ENCODE measurements at places on chromosomes 11 and 22.

DNA sequence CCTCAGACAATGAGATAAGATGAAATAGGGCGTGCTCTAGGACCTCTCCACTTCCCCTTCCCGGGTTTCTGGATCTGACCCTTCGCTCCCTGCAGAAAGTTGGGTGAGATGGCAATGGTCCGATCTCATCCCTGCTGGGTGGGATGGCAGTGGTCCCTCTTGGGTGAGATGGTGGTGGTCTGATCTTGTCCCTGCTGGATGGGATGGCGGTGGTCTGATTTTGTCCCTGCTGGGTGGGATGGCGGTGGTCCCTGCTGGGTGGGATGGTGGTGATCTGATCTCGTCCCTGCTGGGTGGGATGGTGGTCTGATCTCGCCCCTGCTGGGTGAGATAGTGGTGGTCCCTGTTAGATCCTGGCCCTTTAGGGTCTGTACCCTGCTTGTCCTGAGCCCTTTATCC, 21.3 kb downstream of the ST14 start:
- no peak for DNase-seq

DNA sequence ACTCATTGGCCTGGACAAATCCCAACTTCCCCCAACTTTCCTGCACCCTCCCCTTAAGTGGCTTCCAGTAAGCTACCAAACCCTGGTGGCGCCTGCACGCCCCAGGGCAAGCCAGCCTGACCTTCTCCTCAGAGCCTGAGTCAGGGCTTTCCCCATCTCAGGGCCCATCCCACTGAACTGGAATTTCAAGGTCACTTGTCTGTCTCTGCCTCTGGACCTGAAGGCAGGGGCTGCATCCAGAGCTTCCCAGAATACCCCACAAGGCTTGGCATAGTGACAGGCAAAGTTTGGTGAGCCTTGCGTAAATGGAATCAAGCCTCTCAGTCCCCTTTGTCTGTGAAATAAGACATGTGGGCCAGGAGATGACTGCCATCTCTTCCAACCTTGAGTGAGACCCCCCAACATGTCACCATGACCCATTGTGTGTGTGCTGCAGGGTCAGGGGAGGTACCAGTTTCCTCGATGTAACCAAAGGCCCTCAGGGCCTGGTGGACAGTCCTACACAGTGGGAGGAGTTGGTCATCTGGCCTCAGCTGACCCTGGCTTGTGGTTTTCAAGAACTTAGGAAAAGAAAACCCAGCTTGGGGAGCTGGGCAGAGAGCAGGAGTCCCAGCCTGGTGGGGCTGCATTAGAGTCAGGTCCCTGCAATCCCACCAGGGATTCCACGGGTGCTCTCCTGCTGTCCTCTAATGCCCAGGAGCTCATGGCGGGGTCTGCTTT, 8.9 kb downstream of the ALX4 start:
- DNase-seq, result no peak

DNA sequence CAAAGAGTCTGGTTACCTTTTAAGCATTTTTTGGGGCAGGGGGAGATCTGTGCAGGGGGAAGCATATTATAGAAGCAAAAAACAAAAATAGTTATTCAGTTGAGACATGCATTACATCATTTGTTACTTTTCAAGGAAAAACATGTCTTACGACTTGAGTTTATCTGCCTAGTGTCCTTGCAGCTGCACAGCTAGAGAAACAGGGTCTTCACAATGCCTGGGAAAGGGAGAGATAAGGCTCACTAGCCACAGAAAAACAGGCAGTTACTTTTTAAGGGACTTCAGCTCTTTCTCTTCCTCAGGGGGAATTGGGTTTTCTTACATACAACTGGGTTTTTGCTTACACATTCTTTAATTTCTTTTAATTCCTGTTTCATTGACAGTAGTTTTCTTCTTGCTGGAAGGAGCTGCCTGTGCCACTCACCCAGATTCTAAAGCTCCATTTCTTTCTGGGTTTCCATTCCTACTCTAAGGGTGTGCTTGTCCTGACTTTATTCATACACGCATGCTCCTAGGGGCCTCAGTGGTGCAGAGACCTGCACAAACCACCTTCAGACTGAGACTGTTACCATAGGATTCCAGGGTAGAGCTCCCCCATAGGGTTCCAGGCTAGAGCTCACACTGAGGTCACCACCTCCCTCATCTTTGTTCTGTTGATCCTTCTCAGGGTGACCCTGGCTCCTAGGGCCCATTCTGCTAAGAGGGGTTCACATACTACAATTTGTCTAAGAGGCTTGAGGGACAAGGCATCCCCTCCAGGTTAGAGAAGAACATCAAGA, 14.7 kb upstream of the UBQLNL start:
- DNase-seq, result no peak

- peak; percentile 55 for DNase-seq
These were observed 3.7 kb downstream of the CATSPER1 start for GRCh38 chr11:66022401-66023185.

DNA sequence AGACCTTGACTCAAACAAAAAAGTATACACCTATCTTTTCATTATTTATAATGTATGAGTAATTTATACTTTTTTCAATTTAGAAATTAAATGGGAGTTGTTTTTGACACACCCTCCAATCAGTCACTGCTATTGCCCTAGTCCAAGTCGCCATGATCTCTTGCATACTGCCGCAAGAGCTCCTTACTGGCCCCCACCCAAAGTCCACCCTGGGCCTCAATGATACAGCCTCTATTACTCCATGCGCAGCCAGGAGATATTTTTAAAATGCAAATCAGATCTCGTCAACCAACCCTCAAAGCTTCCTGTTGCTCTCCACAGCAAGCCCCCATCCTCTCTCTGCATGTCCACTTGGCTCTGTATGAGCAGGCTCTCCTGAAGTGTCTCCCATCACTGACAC, 12.8 kb upstream of the LMO1 start:
- DNase-seq, result no peak

- DNase-seq, result no peak
These were observed 33.1 kb upstream of the CDON start for GRCh38 chr11:126095745-126096144.

- no peak for DNase-seq
These were observed 15.6 kb downstream of the PLA2G6 start for GRCh38 chr22:38165922-38166593.

DNA sequence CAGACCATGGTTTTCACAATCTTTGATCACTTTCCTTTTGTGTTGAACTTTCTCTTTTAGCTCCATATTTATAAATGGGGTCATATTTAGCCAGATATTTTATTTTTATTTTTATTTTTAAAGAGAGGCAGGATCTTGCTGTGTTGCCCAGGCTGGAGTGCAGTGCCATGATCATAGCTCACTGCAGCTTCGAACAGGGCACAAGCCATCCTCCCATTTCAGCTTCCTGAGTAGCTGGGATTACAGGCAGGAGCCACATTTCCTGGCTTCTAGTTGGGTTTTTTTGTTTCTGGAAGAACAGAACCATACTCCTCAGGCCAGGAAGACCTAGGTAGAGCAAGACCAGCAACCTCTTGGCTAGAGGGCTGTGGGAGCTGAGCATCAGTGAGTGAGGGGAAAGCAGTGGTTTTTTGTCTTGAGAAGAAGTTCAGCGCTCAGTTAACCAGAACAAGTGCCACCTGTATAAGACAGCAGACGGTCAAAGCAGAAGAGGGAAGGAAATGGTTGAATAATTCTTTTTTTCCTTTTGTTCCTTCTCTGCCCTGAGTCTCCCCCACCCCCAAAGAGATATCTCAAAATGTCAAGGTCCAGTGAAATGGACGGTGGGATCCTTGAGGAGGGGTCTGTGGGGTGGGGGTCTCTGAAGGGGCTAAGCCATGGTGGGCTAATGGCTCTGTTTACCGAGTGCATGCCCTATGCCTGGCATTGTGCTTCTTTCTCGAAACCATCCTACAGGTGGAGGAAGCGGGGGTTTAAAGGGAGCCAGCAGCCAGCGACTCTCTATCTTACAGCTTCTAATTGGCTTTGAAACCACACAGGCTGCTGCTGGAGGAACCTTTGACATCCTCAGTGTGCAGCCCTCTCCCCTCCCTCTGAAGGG, 63.0 kb downstream of the PTPRJ start:
- no peak for DNase-seq

- no peak for DNase-seq
These were observed 26.0 kb downstream of the PARVA start for GRCh38 chr11:12403122-12403996.

GRCh38 chr11:131691181-131692041, 321.0 kb downstream of the NTM start:
- DNase-seq, result peak; percentile 29

- DNase-seq, result no peak
These were observed 15.3 kb downstream of the UBE4A start for GRCh38 chr11:118374729-118375128.

- DNase-seq, result no peak
These were observed 14.2 kb downstream of the IGSF9B start for GRCh38 chr11:133942577-133942976.

- DNase-seq, result no peak
These were observed 26.2 kb downstream of the GAB2 start for GRCh38 chr11:78391424-78391823.

DNA sequence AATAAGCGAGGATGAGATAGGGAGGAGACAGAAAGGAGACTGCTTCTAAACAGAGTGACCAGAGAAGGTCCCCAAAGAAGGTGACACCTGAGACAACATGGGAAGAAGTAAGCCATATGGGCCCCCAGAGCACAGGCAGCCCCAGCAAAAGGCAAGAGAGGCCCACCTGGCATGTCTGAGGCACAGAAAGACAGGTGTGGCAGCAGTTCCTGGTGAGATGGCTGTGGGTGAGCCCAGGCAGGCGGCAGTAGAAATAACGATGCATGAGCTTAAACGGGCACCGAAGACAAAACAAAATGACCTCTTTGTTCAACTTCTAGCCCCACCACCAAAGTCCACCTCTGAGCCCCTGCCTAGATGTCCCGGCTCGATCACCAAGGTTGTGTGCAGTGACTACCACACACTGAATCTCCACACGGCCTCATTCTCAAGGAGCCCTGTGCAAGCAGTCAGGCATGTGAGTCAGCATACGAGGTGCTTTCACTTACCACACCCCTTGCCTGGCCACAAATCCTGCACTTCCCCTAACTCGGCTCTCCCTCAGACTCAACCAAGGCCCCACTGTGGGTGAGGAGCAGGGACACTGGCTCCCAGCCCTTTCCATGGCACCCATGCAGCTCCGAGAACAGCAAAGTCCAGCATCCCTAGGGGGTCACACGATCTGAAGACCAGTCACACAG, 77.6 kb downstream of the PACSIN2 start:
- peak; percentile 19 for DNase-seq

DNA sequence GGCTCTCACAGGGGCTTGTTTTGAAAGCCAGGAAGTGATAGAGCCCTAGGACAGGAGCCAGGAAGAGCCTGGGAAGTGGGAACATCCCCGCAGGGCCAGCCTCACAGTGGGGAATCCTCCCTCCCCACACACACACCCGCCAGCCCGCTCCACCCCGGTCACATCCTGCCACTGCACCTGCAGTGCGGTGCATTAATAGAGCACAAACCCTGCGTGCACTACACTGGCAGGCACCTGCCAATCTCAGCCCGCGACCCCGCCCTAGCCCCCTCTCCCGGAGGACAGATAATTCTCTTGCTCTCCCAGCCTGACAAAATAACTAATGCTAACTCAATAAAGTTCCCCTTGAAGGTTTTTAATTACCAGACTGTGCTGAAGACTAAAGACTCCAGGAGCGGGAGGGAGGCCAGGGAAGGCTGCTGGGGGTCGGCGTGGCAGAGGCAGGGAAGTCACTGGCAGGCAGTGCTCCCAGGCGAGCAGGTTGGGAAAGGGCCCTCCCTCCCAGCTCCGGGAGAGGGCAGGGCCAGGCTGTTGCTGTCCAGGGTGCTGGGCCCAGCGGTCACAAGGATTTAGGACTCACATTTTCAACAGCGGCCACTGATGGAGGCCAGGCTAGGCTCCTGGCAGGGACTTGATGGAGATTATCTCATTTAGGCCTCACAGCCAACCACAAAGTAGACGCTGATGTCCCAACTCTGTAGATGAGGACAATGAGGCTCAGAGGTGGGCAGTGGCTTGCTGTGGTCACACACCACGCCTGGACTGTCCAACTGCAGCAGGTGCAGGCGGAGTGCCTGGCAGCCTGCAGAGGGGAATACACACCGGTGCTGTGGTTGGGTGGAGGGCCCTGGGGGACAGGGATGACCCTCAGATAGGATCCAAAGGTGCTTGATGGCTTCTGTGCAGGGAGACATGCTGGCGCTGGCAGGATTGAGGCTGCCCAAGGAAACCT, 23.9 kb upstream of the TCF20 start:
- DNase-seq, result no peak

DNA sequence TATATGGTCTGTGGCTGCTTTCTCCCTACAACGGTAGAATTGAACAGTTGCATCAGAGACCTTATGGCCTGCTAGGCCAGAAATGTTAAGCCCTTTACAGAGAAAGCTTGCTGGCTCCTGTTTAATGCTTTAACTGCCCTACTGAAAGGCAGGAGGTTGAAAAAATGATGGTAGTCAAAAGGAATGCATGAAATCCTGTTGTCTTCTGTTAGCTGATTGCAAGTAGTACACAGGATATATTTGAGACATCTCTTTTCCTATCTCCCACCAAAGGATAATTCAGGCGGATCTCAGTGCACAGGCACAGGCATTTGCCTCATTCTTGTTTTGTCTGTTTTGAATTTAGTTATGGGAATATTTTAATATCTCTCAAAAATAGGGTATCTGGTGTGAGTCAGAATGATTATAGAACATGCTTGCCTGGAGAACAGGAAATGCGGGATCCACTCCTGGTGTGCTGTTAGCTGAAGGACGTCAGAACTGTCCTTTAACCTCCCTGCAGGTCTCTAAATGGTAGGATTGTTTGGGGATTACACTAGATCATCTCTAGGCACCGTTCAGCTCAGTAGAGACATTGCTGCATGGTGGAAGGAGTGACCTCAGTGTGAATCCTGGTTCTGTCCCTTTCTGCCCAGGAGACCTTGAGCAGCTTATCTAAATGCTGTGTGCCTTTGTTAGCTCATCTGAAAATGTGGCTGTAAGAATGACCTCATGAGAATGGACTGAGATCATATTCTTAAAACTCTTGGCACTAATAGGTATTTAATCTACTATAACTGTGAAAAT, 49.5 kb downstream of the PACS1 start:
- DNase-seq, result no peak

DNA sequence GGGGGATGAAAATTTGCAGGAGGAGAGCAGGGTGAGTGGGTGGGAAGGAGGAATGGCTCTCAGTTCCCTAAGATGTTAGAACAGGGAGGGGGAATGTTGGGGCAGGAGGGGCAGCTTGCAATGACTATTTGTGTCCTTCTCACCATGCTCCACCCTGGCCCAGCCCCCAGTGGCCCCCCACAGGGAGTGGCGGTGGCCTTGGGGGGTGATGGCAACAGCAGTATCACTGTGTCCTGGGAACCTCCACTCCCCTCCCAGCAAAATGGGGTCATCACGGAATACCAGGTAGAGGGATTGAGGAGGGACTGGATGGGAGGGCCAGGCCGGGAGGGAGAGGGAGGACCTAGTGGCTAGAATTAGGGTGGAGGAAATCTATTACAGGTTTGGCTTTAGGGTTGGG, 10.2 kb downstream of the ROBO3 start:
- DNase-seq, result no peak

Data from stimulated activated CD4-positive, alpha-beta T cell treated with anti-CD3 and anti-CD28 coated beads, Interleukin-15, amount 100 ng/mL, for 48 hours (primary cell).